ENCODE measurements at places on chromosomes 6 and 20. TPM values are rescaled to one million over a fixed set of nuclear protein-coding genes. Genes with fewer than 3 reads are reported as not detected.

Gene ADGRF4
- total RNA-seq = 3.4 TPM

Gene ZNF76
- 11.5 TPM for total RNA-seq

Gene VGLL2
- not detected for total RNA-seq

Gene PNLDC1
- total RNA-seq = not detected

Gene ECT2L
- total RNA-seq = not detected

Gene ZC2HC1B
- not detected for total RNA-seq

Gene KHDRBS2
- 0.22 TPM for total RNA-seq

Gene UCKL1
- total RNA-seq = 35.7 TPM

Gene TP53INP2
- total RNA-seq = 3.3 TPM

Gene DNAH8
- total RNA-seq = not detected

Gene SOX12
- total RNA-seq = 7.9 TPM

Gene HLA-DRA
- total RNA-seq = not detected

Gene PRKN
- total RNA-seq = 0.07 TPM

Gene SLC17A1
- not detected for total RNA-seq

Gene POM121L2
- total RNA-seq = not detected

Gene PRDM13
- not detected for total RNA-seq

Gene COL11A2
- 0.07 TPM for total RNA-seq

Gene C6orf89
- total RNA-seq = 18.7 TPM

Gene SRSF12
- total RNA-seq = 6.2 TPM

Gene SNAP25
- 1.4 TPM for total RNA-seq

Gene MEI4
- total RNA-seq = 0.06 TPM

Gene THBS2
- total RNA-seq = 2.5 TPM

Gene SLC22A2
- total RNA-seq = not detected

Gene CST3
- total RNA-seq = 309 TPM

Gene PRICKLE4
- not detected for total RNA-seq

Gene HCRTR2
- not detected for total RNA-seq

Gene PSMB9
- 20.5 TPM for total RNA-seq

All from epithelial cell of proximal tubule (primary cell).